T-cell (primary cell): ENCODE measurements at places on chromosomes 5 and 9.
A peak's percentile ranks its signal among the peaks of the same experiment; 100 is the strongest.

GRCh38 chr5:11642438-11642837 lies 261.8 kb downstream of the CTNND2 start:
- no peak for DNase-seq

DNA sequence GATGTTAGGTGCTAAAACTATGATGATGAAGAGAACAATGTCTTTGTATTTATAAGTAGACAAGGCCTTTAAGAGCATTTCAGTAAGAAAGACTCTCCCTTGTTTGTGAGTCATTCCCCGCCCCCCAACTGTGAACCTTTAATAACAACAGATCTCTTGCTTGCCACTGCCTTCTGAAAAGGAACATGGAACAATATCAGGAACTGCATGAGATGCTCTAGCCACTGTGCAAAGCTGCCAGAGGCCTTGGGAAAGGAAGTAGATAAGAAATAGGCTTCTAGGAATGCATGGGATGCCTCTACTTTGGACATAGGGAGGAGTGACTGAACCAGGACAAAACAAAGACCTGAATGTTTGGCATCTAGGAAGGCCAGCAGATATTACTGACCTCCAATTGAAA lies 296.1 kb upstream of the MPDZ start:
- DNase-seq, result no peak

DNA sequence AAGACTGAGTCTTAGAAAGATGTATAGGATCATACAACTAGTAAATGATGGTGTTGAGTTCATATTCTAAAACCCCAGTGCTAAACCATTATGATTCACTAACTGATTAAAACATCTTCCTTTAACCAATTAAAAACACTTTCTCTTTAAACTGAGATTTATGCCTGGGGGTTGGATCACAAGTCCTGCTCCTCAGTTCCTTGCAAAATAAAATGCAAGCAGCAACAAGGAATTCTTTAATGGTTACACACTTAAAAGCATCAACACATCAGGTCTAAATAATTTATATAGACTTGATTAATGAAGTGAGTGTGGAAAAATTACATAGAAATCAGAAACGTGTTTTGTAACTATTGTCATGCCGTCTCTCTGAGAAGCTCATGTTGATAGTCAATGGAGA lies 189.2 kb downstream of the TARS1 start:
- no peak for DNase-seq

GRCh38 chr5:124512952-124513632 lies 233.3 kb downstream of the ZNF608 start:
- DNase-seq, result no peak

DNA sequence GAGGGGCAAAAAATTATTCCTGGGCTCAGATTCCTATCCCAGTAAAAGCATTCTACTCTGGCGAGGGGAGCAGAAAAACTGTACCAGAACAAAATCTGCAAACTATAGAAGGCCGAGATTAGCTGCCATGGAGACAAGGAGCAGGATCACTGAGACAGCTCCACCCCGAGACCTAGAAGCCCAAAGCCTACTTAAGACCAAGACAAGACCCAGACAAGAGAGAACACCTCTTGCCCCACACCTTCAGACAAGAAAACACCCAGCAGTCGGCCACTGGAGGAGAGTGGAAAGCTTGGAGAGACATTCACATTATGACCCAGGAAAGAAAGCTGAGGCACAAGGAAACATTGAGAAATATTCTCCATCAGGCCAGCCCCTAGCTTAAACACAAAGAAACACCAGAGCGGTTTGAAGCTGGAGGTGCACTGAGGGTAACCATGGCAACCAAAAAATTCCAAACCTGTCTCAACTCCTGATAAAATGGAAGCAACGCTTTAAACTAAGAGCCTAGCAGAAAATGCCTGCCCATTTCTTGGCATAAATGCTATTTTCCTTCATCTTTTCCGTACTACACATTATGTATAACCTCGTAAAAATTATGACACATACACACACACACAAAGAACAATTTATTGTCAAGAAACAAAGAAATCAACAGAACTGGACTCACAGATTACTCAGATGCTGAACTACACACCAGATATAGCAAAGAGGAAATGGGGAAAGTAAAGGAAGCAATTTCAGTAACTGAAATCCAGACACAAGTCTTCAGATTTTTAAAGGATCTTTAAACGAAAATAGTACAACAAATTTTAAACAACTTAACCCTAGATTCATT lies 53.8 kb upstream of the FTMT start:
- no peak for DNase-seq

GRCh38 chr5:144024545-144024944 lies 145.9 kb downstream of the YIPF5 start:
- DNase-seq, result no peak

- DNase-seq, result no peak
These were observed 176.9 kb upstream of the SLC12A2 start for GRCh38 chr5:127906562-127907204.

DNA sequence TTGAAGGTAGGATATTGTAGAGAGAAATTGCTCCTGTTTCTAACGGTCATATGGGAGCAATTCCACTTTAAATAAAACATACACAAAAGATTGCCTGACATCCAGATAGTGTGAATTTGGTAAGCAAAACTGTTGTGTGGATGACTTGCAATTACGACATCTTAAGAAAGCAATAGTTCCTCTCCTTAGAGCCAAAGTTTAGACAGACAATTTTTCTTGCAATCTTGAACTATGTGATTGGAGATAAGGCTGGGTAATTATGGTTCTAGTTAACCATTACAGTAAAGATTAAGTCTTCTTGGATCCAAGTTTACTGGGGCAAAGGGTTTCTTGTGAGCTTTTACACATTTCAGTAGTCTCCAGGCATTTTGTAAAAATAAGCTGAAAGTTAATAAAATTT lies 1080.6 kb upstream of the CDH6 start:
- no peak for DNase-seq

DNA sequence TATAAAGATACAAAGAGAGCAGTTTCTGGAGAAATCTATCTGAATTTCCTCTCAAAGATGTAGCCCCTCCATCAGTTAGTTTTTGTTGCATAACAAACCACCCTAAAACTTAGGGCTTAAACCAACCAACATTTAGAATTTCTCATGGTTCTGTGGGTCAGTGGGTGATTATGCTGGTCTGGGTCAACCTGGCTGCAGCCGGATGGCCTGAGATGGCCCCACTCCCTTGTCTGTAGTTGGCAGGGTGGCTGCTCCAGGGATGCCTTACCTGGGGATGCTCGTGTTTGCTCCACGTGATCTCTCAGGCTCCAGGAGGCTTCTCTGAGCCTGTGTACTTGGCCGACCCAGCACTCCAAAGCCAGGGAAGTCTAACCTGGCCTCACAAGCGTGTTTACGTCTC lies 139.3 kb downstream of the MVB12B start:
- DNase-seq, result no peak

- DNase-seq, result no peak
These were observed 8.0 kb downstream of the SPOCK1 start for GRCh38 chr5:137491121-137491520.

GRCh38 chr9:132498531-132499210 lies 83.7 kb upstream of the BARHL1 start:
- DNase-seq, result no peak

DNA sequence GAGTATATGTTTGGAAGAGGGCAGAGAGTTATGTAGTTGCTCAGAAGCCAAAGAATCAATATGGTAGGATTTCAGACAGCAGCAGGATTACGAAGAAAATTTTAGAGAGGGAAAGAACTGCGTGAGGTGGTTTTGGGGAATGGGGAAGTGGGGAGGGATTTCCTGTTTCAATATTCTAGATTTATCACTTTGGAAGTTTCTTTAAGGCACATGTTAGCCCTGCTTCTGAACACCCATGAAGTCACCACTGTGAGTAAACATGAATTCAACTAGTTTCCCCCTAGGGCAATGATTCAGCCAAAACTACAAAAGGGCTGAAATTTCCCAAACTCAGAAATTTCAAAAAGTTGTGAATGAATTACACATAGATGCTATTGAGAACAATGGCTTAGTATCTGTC lies 132.2 kb downstream of the EBF1 start:
- DNase-seq, result no peak

- no peak for DNase-seq
These were observed 386.5 kb downstream of the GADD45G start for GRCh38 chr9:89991204-89991790.

DNA sequence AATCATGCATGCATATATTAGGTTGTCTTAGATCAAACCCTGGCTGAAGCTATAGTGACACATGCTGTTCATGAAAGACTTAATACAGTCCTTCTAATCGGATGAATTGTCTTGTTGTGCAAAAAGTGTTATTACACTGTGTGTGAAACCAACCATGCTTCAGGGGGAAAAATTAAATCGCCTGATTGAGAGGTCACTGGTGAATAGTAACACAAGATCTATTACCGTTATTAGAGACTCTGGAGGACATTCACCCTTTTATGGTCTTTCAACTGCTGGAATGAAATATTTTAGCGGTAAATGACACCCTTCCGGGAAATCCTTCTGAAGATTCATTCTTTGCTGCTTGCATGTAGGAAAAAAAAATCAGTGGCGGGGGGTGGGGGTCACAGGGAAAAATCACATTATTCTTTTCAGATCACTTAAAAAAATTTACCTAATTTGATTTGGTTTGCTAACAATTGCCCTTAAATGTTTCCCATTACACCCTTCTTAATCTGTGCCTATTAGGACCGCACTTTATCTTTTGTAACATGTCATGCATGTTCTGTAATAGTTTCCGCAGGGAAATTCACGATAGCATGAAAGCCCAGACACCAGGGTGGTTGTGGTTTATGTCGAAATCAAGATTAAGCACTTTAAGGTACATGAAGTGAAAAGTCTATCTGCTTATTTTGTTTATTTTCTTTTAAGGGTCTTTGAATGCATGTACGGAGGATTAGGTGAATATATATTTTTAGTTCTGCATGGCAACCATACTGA lies 120.6 kb downstream of the FOCAD start:
- no peak for DNase-seq

GRCh38 chr5:65248896-65249295 lies 232.8 kb downstream of the ADAMTS6 start:
- DNase-seq, result no peak

DNA sequence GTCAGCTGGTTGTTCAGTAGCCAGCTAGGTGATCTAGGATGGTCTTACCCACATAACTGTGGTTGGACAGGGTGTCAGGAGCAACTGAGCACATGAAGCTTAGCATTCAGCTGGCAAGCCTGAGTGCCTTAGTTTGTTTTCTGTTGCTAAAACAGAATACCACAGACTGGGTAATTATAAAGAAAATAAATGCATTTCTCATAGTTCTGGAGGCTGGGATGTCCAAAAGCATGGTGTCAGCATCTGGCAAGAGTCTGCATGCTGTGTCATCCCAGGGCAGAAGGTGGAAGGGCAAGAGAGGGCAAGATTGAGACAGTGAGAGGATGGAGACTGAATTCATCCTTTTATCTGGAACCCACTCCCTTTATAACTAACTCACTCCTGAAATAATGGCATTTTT lies 921.5 kb downstream of the TLE4 start:
- no peak for DNase-seq

GRCh38 chr5:177438468-177438867 lies 8.1 kb upstream of the PRR7 start:
- DNase-seq, result no peak

GRCh38 chr9:5435912-5436311 lies 1.8 kb downstream of the PLGRKT start:
- DNase-seq, result no peak

- DNase-seq, result no peak
These were observed 110.9 kb upstream of the ADAMTSL1 start for GRCh38 chr9:18362901-18363685.

DNA sequence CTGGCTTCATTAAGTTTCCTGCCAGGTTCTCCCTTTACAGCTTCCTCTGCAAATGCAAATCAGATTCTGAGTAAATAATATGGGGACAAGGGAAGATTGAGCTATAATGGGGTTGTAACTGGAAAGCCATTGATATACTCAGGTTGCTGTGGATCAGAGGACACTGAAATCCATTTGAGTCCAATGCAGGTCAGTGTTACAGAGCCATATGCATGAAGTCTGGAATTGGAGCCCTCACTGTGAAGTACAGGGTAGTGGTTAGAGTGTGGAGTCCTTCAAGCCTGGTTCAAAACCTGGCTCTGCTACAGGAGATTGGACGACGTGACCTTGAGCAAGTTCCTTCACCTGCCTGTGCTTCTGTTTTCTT lies 48.7 kb downstream of the TIMD4 start:
- DNase-seq, result no peak

GRCh38 chr5:129398026-129398678 lies 61.9 kb upstream of the ADAMTS19 start:
- DNase-seq, result no peak

DNA sequence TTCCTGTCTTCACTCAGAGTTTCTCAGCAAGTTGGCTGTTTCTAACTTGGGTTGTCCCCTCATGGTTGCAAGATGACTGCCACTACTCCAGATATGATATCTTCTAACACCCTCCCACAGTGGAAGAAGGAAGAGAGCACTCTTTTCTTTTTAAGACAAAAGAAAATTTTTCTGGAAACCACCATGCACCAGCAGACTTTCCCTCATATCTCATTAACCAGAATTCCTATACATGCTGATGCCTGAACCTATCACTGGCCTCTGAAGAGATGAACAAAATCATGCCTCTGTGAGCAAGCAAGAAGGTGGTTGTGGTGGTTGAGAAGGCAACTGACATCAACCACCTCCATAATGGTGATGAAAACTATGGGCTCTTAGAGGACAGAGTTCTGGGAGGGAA lies 56.8 kb downstream of the FEM1C start:
- DNase-seq, result no peak

DNA sequence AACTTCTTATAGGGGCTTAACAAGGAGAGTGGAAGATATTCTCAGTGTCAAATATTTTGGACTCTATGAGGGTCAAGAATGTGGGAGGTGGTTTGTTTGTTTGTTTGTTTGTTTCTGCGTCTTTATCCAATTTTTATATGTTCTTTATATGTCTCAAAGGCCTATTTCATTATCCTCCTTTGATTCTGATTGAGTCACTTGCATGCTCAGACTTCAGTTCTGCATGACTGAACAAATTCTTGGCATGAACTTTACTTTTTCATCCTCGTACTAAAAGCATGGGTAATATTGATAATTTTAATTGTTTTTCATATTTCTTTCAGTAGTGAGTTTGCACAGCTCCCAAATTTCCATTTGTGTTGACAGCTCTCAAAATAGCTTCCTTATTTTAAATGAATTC lies 19.2 kb upstream of the ERBIN start:
- no peak for DNase-seq

- no peak for DNase-seq
These were observed 29.8 kb downstream of the NEUROG1 start for GRCh38 chr5:135505973-135506372.

DNA sequence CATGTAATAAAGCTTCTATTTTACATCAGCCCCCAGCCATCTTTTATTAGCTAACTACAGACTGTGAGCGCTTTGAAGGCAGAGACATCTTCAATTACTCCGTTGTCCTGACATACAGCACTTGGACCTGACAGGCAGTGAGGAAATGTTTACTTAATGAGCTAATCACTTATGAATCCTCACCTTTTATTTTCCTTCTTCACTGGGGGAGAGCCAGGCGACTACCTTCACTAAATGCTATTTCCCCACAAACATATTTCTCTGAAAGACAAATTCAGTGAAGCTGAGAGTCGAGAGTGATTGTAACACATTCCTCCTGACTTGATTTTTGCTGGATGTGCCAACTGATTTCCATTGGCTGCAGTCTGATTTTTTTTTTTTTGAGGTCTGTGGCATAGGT lies 192.1 kb upstream of the CLINT1 start:
- no peak for DNase-seq

- DNase-seq, result no peak
These were observed 62.0 kb upstream of the RANBP3L start for GRCh38 chr5:36363744-36364143.

GRCh38 chr9:19464764-19465585 lies 56.2 kb downstream of the ACER2 start:
- peak; percentile 68 for DNase-seq

- DNase-seq, result no peak
These were observed 13.1 kb upstream of the IGFBPL1 start for GRCh38 chr9:38437193-38437823.

- DNase-seq, result no peak
These were observed 29.6 kb upstream of the UGCG start for GRCh38 chr9:111866976-111867375.
